AG04449 (cell line): ENCODE measurements at places on chromosomes 13 and 19.

DNA sequence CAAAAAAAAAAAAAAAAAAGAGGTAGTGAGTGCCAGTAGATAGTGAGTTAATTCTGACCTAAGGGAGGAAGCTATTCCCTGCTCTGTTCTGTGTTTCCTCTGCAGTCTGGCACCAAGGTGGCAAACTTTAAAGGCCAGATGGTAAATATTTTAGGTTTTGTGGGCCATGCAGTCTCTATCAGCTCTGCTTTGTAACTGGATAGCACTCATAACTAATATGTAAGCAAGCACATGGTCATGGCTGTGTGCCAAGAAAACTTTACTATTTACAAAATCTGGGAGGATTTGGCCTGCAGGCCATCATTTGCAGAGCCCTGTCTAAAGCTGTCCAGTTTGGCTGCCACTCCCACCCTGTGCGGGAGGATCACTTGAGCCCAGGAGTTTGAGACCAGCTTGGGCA, 4.3 kb downstream of the PIN1 start:
- no peak for DNase-seq

- DNase-seq, result no peak
Observed at GRCh38 chr13:63184693-63185092, 1769.0 kb upstream of the PCDH20 start.

DNA sequence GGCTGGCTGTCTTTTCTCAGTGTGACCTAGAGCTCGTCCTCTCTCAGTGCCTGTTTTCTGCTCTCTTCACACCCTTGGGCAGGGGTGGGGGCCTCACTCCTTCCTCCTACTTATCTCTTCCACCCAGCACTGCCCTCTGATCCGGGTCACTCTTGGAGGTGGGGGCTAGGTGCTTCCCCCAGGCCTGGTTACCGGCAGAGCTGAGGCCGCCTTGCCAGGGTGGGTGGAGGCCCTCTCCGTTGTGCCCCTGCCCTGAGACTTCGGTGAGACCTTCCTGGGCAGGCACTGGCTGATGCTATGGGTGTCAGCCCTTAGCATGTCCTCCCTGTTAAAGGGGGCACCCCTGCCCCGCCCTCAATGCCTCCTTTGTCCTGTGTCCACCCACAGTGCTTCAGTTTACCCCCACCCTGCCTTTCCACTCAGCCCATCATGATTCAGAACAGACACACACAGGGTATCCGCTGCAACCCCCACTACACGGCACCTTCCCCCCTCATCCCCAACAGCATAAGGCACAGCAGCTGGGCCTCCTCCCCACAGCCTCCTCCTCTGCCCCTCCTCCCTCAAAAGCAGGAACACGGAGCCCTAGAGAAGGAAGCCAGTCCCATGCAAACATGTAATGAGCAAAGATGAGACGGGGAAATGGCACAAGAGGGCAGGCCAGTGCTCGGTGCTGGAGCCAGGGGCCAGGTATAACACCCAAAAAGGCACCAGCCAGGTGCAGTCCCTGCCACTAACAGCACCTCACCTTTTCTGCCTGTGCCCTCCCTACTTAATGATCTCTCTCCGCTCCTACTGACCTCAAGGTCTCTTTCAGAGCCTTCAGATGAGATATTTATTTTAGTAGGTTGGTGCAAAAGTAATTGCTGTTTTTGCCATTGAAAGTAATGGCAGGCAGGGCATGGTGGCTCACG, 9.8 kb downstream of the ZGLP1 start:
- DNase-seq, result no peak

- DNase-seq, result no peak
Observed at GRCh38 chr13:84894749-84895148, 904.5 kb downstream of the SLITRK6 start.

DNA sequence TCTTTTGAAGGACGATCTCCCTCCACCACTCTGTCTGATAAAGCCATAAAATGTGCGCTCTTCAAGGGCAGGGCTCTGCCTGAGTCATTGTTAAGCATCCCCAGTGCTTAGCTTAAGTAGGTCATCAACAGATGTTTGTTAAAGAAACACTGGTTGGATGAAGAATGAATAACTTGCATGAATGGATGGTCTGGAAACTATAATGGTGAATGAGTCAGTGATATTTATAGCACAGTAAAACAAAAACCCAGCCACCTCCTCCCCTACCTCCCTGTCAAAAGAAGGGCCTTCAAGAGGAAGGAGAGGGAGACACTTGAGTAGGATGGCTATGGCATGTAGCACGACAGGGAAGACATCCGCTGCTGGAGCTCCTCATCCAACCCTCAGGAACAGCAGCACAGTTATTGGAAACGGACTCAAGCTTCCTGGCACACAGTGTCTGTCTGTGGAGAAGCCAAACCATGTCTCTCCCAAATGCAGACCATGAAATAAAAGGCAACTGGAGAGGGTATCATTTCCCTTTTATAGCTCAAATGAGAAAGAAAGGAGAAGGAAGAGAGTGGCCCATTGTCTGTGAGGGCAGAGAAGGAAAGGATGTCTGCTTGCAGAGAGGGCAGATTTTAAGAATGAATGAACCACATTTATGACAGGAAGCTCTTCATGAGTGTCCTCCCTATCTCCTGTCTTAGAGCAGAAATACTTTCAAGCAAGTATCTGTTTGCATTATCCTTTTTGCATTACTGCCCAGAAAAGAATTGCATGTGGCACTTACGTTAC, 183.5 kb upstream of the UBL3 start:
- peak; percentile 85 for DNase-seq

- no peak for DNase-seq
Observed at GRCh38 chr13:112700291-112701060, 10.6 kb downstream of the ATP11A start.

DNA sequence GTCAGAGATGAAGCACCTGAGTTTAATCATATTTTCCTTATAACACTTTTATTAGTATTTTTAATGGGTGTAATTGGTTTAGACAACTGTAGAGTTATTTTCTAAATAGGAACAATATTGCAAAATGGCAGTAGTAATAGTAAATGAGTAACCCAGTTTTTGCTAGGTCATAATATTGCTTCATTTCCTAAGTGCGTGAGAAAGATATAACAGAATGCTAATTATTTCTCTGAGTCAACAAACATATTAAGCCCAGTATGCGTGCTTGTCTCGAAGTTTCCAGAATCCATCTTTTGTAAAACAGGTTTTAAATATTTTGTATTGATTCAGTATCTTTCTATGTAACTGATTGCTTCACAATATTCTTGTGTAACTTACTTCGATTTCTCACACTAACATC, 315.3 kb downstream of the MYO16 start:
- no peak for DNase-seq

- no peak for DNase-seq
Observed at GRCh38 chr13:110653271-110653670, 37.9 kb downstream of the NAXD start.

- no peak for DNase-seq
Observed at GRCh38 chr13:113545455-113545930, 39.1 kb upstream of the TFDP1 start.

- peak; percentile 56 for DNase-seq
Observed at GRCh38 chr13:97258801-97259200, 36.7 kb downstream of the MBNL2 start.

- no peak for DNase-seq
Observed at GRCh38 chr13:36344173-36344572, 2.0 kb downstream of the SPART start.

- no peak for DNase-seq
Observed at GRCh38 chr19:33406521-33407139, 33.1 kb downstream of the CEBPG start.

DNA sequence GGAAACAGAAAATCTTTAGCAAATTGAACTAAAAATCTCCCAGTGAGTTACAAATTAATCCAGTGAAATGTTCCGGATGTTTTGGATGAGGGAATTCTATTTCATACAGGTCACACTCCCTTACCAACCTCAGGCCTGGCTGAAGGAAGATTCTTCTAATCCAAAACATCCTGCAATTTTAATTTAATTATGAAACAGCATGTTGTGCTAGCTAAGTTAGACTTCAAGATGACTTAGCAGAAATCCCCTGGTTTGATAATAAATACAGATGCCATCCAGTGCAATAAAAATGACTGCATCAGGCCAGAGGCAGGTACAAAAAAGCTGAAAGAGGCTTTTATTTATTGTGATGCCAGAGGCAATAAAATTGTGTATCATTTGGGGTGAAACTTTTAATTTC, 96.7 kb upstream of the CLDN10 start:
- no peak for DNase-seq
